ENCODE measurements at places on chromosomes 3 and 15.

- no peak for DNase-seq
These were observed 1.4 kb downstream of the ITGA11 start for GRCh38 chr15:68430471-68431036.

DNA sequence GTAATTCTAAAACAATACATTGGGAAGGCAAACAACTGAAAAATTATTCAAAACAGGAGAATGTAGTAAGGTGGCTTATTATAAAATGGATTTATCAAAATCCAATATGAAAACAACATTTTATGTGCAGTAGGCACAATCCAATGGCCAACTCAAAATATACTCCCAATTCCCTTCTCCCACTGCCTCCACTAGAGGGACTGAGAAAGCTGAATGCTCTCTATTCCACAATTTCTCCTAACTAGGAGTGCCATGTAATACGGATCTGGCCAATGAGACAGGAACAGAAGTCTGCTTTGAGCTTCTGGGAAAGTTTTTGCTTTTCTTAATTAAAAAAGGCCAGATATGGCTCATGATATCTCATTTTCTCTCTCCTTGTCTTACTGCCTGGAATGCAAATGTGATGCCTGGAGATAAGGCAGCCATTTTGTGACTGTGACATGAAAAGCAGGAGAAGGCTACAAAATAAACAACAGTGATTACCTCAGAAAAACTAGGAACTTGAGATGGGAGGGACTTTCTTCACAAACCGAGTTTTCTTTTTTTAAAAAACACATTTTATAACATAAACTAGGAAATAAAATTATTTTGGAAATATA is 18.8 kb upstream of the VGLL4 start:
- DNase-seq: no peak

DNA sequence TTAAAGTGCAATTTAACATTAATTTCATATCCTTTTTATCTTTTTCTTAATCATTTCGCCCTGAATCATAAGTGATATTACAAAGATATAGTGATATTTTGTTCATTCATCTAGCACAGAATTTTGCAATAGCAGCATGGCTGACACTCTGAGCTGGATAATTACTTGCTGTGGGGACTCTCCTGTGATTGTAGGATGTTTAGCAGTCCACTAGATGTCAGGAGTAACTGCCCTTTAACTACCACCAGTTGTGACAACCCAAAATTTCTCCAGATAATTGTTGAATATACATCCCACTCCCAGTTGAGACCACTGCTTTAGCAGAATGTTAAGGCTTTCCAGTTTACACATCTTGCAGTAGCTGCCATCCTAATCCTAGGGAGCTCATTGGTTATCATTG is 196.8 kb upstream of the MBNL1 start:
- DNase-seq: peak; percentile 24

DNA sequence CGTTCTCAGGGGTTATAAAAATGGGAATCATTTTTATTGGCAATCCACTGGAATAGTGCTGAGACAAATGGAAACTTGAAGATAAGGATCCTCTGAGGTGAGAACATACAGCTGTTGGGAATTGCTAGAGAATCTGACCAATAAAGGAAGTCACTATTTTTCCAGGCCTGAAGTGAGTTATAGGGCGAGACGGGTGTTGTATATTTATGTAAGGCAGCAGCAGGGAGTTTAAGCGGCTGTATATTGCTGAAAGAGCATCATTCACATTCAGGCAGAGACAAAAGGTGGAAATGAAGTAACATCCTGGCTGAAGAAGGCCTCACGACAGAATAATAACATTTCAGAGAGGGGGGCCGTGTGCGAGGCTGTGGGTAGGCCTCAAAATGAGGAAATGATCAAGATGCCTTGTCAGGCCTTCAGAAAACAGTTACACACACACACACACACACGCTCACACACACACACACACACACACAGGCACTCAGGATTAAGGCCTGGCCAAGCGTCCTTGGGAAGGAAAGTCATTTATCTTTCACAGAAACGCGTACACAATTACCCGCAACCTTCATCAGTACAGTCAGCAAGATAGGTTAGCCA is 964.9 kb upstream of the NR2F2 start:
- no peak for DNase-seq

DNA sequence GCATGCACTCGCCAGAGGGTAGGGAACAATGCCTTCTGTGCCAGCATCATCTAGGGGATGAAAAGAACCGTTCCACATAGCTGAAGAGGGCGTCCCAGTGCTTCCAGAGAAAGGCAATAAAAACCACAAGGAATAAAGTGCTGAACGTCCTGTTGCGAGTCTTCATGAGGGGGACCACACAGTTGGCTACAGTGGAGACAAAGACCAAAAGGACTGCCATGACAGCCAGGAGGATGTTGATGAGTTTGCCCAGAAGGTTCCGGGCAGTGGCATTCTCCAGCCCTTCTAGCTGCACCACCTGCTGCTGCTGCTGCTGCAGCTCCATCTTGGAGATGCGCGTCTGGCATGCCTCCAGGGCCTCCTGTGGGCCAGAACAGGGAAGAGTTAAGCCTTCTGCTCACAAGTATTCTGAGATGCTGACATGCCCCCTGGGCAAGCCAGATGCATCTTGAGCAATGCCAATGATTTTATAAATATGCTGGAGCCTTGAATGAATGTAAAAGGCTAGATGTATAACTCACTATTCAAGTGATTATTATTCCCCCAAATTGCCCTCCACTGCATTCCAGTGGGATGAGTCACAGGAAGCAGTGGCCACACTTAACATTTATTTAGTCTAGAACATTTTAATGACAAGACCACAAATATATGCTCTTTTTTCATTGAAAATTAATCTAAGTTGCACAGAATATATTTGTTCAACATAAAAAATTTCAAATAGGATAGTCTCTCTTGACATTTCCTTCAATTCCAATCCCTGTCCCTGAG is 45.1 kb upstream of the PLXND1 start:
- DNase-seq: peak; percentile 88

GRCh38 chr3:32996048-32996754 is 44.8 kb downstream of the CCR4 start:
- no peak for DNase-seq

DNA sequence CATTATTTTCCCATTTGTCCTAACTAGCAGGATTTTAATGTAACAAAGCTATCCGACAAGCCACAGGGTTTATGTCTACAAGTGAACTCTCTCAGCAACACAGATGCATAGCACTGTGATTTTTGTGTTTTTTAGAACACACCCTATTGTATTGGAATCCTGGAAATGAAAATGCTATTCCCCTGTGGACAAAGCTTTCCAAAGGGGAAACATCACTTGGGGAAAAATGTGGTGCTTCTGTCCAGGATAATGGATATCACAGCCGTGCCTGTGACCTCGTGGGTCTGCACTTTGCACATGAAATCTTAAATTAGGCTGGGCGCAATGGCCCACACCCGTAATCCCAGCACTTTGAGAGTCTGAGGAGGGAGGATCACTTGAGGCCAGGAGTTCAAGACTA is 60.6 kb downstream of the EFCAB12 start:
- no peak for DNase-seq

DNA sequence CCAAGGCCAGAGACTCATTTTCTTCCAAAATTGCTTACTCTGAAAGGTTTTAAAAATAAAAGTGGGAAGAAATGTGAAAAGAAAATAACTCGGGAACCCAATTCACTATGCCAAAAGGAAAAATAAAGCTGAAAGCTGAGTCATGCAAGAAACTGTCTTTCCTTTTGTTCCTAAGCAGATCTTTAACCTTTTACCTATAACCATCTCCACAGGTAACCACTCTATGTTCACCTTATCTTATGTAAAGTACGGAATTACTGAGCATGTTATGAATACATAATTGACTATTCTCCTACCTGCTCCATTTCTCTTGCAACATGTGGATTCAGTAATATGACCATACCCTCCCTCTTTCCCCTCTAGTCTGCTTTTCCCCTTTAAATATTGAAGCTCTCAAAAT is 62.0 kb downstream of the MINDY4B start:
- no peak for DNase-seq

GRCh38 chr3:129268396-129268795 is 10.3 kb upstream of the HMCES start:
- no peak for DNase-seq

DNA sequence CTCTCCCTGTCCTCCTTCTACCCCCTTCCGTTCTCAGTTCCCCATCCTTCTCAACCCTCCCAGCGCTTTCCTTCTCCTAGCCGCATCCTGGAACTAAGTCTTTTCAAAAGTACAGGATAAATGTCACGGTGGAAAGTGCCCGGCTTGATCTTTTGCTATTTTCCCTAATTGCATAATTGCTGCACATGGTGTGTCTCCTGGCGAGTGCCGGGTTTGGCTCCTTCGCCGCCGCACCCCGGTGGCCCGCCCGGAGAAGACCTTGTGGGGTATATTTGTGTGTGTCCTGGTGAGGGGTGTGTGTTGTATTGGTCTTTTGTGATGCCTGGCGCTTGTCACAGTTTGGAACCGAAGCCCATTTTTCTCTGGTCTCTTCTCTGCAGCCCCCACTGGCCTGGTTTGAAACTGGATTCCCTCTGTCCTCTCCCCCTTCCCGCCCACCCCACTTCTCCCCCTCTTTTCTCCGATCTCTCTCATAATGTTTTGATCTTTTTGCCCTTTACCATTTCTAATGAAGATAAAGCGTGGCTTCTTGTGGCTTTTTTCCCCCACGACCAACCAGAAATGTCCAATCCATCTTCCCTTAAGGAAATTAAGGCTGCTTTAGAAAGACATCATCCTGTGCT is 692 bp downstream of the UBE2E2 start:
- DNase-seq: no peak

All from Daoy (cell line).